Activated CD4-positive, CD25-positive, alpha-beta regulatory T cell (primary cell): ENCODE measurements at places on chromosomes 3 and 15.

DNA sequence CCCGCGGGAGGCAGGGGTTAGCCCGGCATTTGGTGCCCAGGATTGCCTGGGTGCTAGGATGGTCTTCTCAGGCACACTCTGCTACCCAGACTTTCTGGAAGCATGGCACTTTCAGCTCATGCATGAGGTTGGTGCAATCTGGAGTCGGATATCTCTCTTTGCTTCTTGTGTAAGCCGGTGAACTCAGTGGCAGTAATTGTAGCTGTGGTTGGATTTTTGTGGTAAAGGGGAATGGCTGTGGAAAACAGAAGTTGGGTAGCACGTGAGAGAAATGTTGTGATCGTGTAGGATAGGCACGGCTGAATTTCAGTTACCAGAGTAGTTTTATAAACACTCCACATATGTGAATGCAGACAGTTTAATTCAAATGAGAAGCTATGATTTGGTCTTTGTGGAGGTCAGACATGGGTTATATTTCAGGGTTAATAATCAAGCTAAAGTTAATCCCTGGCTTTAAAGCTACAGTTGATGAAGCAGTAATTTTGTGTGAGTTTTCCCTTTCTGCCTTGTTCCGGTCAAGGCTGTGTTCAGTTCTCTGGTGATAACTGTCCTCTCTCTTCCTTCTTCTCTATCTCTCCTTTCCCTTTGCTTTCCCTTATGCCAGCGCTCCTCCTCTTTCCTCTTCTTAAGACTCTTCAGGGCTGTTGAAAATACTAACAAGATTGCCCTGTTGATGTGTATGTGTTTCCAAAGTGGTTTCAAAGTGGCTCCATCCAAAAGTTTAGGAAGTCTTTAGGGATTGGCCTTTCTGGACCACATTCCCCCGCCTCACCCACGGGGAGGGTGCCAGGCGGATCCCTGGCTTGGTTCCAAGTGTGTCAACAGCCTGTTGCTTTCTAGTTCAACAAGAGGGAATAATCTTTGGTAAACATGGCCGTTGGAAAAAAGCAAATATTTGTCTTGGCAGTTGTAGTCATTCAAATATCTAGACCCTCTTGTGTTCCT lies 404.6 kb upstream of the C2CD4B start:
- DNase-seq, result no peak

- DNase-seq, result no peak
Observed at GRCh38 chr3:170038434-170039110, 777 bp downstream of the GPR160 start.

DNA sequence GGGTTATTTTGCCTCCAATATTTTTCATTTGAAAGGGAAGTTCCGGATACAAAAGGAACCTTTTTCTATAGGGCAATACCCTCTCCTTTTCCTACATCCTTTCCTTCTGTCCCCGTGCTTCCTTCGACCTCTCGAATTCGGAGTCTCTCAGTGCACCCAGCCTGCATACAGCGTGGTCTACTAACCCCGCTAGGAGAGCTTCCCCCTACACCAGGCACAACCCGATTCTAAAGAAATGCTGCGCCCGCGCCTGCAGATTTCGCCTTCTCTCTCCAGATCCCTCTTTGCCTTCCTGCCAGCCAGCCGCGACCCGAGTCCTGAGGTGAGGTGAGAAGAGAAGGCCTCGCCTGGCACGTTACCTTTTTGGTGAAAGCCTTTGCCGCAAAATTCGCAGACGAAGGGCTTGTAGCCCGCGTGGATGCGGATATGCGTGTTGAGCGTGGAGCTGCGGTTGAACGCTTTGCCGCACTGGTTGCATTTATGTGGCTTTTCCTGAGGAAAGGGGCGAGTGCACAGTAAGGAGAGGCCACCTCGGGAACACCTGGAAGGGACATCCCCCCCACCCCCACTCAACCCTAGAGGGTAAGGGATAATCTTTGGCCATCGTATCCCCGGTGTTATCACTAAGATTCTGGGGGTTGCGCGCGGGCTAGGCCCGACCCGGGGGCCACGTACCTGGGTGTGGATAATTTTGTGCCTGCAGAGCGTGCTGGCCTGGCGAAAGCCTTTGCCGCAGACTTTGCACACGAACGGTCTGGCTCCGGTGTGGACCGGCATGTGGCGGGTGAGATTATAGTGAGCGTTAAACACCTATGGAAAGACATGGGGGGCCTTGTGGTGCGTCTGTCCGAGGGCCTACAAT lies 2.3 kb downstream of the FEZF2 start:
- DNase-seq, result no peak

- no peak for DNase-seq
Observed at GRCh38 chr15:90915216-90915807, 12.2 kb downstream of the MAN2A2 start.

DNA sequence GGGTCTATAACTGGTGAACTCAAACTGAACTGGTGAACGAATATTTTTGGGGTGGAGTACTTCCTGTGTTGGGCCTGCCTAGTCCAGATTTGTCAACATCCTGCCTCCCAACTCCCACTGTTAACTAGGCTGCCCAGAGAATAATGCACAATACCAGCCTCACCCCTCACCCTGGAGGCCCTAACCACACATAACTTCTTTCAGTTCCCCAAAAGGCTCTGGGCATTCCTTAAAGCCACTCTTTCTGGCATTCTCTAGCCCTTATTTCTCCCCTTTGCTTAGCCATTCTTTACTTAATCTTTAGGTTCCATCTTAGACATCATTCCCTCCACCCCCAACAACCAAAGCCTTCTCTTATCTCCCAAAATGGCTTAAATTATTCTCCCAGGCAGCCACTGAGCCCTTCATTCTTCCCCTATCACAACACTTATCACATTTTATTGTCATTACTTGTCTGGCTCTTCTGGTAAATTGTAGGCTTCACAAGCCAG lies 9.1 kb upstream of the SEC11A start:
- peak; percentile 8 for DNase-seq

GRCh38 chr3:113070072-113070640 lies 79.4 kb downstream of the GTPBP8 start:
- no peak for DNase-seq
